AG04450 (cell line): ENCODE measurements at places on chromosomes 4 and X.

- no peak for DNase-seq
These were observed 97.4 kb downstream of the PJA1 start for GRCh38 chrX:69067841-69068240.

- no peak for DNase-seq
These were observed 602.5 kb downstream of the KCTD8 start for GRCh38 chr4:43846111-43846587.

DNA sequence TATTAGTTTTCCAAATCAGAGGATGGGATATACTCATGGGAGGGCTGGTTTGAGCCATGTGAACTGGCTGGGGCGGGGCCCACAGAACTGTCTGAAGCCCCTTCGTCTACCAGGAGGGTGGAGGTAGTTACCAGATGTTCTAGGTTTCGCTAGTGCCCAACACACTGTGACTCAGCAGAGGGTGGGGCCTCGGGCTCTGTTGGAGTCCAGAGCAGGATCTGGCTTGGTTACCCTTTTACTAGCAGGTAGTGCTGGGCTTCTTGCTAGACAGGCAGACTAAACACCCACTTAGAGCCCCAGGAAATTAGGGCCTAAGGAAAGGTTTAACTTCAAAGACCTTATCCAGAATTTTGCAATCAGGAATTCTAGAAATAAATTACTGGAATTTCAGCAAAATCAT, 56.2 kb upstream of the CHRDL1 start:
- no peak for DNase-seq

DNA sequence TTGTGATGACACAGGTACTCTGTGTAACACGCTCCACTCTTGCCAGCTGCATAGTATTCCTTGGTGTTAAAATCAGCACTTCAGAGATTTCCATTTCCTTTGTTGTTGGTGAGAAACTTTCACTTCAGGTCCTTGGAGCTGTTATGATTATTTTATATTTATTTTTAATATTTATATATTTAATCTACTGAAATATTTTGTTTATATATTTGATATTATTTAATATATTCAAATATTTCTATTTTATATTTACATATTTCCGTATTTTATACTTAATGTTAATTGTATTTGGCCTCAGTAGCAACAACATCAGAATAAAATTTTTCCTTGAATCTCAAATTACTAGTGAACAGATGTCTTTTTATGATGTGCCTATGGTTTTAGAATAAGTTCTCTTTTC, 225.3 kb downstream of the MAGEB17 start:
- no peak for DNase-seq

GRCh38 chrX:11528623-11529022, 137.1 kb downstream of the ARHGAP6 start:
- no peak for DNase-seq

- DNase-seq: peak; percentile 37
These were observed 5.4 kb downstream of the TSPAN5 start for GRCh38 chr4:98652996-98653395.

- DNase-seq: peak; percentile 42
These were observed 218.5 kb upstream of the ANKRD50 start for GRCh38 chr4:124931050-124931449.

- DNase-seq: no peak
These were observed 1778.2 kb upstream of the PCDH10 start for GRCh38 chr4:131370846-131371245.

DNA sequence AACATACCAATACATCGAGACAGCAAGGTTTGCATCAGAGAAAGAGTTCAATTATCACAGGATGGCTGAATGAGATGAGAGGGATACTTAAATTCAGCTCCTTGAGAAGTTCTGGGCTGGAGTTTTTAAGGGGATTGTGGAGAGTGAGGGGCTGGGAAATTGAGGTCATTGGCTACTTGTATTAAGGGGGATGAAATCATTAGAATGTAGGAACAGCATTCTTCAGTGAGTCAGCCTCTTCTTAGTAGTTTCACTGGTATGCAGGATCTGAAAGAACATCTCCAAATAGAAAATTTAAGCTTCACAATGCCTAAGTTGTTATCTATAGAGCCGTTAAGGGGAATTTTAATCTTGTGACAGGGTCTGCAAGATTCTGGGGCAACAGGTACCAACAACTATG, 211.6 kb upstream of the TAPT1 start:
- no peak for DNase-seq

DNA sequence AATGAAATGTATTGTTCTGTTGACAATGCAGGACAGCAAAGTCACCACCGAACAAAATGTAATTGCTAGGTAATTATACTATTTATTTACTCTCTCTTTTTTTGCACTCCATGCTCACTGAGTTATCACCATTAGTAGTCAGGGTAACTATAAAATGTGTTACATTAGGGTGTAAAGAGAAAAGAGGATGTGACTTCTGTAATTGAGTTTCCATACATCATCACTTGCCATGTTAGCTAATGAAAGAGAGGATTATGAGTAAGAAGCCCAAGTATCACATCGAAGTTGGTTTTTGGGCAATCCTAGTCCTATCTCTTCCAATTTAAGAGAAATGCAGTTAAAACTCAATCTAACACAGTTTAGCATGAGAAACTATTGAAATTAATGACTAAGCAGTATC, 7.6 kb downstream of the ZXDA start:
- DNase-seq: no peak

DNA sequence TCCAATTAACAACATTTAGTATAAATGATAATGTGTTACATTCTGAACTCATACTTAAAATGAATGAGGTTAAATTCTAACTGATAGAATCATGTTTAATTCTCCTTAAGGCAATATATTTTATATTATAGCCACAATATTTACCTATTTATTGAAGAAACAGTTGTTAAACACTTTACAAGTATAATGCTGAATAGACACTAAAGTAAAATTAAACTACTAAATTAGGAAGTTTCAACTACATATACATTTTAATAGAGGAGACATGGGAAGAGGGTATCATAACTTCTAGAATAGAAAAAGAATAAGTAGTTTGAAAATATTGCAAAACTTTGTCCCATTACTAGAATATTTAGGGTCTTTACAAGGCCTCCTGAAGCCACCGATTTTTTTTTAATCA, 36.2 kb upstream of the GRIA2 start:
- DNase-seq: no peak

- no peak for DNase-seq
These were observed 133.1 kb upstream of the IL15 start for GRCh38 chr4:141503260-141503659.

DNA sequence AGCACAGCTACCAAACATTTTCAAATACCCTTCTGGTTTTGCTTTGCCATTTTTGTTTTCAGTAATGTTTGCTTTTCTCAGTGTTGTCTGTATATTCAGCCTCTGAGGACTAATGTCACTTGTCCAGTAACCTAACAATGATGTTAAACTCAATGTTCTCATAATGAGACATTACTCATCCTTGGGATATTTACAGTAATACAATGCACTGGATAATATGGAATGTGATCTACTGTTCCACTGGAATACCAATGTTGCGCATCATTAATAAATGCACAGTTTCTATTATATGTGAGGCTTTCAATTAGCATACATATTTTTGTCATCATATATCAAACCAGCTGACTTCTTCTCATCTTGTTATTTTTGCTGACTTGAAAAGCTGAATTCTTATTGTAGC, 259.1 kb downstream of the SH2D1A start:
- no peak for DNase-seq

- DNase-seq: no peak
These were observed 167.2 kb downstream of the STK32B start for GRCh38 chr4:5218376-5219069.

GRCh38 chrX:71082822-71083221, 12.8 kb upstream of the FOXO4 start:
- no peak for DNase-seq

DNA sequence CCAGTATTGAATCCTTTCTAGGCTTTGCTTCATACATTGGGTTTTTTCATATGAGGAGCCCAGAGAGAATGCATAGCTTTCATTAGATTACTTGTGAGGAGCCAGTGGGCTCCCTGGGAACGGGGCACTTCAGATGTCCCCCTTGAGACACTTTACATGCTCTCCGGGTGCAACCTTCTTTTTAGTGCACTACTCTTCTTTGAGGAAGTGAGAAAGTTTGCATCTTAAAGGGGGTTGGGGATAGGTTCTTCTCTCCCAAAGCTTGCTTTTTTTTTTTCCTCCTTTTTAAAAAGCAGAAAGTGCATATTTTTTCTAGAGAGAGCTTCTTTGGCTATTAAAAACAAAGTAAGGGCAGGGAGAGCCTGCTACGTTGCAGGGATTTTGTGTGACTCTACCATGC, 4.3 kb downstream of the HADH start:
- no peak for DNase-seq

DNA sequence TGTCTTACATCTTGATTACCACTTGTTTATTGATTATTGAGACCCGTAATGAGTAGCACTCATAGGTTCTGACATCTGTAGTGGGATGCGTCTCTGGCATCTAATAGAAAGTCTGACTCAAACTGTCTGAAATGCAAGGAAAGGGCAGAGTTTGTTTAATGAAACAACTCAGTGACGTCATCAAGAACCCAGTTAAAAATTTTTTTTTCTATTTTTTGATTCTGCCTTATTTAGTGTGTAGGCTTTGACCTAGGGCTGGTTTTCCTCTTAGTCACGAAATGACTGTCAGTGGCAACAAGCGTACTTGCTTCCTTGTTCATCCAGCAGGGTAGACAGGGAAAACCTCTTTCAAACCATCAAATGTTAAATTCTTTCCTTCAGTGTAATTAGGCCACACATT, 3.1 kb upstream of the CDKL5 start:
- peak; percentile 76 for DNase-seq

DNA sequence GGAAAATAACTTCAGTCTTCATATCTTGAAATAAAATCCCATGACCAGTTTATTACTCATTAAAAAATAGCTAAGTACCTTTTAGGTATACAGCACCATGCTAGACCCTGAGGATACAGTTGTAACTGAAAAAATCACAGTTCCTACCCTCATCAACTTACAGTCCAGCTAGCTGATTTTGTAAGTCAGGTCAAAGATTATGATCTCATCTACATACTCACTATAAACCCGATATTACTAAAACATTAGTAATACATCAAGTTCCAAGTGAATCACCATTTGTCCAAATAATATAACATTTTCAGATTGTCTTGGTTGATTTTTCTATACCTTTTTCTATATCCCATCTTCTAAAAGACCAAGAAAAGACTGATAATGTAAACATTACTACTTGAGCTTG, 333.9 kb downstream of the INPP4B start:
- no peak for DNase-seq

GRCh38 chrX:46408553-46409407, 136.4 kb downstream of the ZNF674 start:
- DNase-seq: peak; percentile 36

GRCh38 chr4:140305053-140305452, 68.4 kb upstream of the SCOC start:
- DNase-seq: no peak

- DNase-seq: no peak
These were observed 44.0 kb downstream of the GAB1 start for GRCh38 chr4:143380629-143381028.

GRCh38 chrX:151896734-151897474, 15.8 kb upstream of the MAGEA4 start:
- no peak for DNase-seq

GRCh38 chr4:128284317-128284716, 3.3 kb downstream of the PGRMC2 start:
- DNase-seq: no peak

DNA sequence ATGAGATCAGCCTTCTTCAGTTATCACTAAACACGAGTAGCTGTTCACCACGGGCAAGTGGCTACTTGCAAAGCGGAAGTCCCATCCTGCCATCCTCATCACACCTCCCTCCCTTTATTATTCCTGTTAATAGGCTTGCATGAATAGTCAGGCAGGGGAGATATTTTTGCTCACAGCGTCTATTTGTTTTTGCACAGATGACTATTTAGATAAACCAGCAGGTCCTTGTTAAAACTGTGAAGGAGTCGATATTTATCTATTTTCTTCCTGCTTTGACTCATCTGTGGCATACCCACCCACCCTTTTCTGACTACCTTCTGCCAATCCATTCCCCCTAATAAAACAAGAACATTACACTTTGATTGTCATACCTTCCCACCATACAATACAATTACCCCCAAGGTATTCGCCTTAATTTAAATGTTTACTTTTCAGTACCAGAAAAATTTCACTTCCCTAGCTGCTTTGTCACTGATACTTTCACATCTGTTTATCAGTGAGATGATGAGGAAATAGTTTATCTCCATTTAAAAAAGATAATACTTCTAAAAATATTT, 96.6 kb upstream of the BANK1 start:
- no peak for DNase-seq

GRCh38 chr4:139503622-139504166, 49.8 kb downstream of the RAB33B start:
- no peak for DNase-seq

- no peak for DNase-seq
These were observed 107.8 kb upstream of the SCML1 start for GRCh38 chrX:17629519-17629918.

DNA sequence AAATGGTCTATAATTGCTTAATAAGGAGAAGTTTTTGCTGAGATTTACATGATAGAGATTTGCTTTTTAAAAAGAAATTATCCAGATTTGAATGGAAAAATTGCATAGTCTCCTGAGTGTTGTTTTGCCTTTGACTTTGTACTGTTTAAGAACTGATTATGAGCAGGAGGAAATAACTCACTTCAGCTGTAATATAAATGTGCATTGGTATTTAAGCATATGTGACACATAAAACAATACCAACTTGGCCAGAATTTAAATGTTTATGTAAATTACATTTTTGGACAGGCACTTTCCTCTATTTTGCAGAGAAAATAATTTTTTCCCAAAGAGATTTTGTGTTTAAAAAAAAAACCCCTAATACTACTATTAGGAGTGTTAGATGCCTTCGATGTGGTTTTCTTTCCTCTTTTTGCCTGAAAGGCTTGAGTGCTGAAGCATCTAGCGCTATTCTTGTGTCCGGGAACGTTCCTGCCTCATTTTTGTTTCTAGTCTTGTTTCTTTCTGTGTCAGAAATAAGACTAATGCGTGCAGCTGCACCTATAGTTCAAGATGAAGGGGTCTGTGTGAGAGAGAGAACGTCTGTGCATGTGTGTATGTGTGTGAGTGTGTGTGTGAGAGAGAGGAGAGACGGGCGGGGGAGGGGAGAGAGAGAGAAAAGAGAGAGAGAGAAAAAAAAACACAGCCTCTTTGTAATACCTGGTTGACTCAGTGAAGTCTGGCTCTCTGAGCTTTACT, 60.8 kb downstream of the TBL1X start:
- DNase-seq: no peak

GRCh38 chrX:124426288-124427169, 80.2 kb downstream of the SH2D1A start:
- no peak for DNase-seq

GRCh38 chr4:89242864-89243732, 64.5 kb downstream of the GPRIN3 start:
- no peak for DNase-seq

- DNase-seq: no peak
These were observed 4.5 kb downstream of the GTPBP6 start for GRCh38 chrX:314049-314448.

GRCh38 chr4:88731381-88731780, 33.8 kb upstream of the NAP1L5 start:
- DNase-seq: no peak

DNA sequence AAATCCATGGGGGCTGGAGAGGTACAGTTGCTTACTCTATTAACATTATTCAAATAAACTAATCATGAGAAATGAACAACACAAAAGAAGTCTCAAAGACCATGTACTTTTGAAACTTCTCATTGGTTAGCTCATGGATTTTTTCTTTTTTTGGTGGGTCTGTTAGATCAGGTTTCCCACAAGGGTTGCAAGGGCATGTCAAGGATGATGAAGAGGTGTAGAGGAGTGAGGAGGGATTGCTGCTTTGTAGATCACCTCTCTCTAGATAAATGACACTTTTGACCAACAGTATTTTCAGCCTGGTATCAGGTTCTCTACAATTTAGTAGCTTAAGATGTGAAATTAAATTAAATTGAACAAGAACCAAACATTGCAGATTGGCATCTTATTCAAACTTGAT, 417.9 kb upstream of the AGA start:
- no peak for DNase-seq
